ENCODE measurements at places on chromosomes 7 and 10.

DNA sequence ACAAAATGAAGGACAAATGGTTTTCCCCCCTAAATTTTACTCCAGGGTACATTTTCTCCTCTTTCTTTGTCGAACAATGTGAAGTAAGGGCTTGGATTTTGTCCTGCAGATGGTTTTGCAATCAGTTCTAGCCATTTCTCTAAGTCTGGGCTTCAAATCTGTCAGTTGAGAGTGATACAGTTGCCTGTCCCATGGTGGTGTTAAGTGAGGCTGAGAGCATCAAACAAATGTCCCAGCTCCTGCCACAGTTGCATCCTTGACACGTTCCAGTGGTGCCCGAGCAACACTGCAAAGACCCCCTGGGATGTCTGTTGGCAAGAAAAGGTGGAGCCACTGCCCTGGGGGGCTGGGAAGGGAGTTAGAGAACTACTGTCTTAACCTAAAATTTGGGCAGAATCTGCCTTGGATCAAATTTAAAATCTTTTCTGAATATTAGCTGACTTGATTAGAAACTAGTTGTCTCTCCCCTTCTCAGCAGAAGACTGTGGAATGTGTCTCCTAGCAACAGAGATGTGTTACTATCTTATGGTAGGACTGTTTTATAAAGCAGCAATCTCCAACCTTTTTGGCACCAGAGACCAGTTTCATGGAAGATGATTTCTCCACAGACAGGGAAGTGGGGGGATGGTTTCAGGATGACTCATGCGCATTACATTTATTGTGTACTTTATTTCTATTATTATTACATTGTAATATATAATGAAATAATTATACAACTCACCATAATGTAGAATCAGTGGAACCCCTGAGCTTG lies 102.0 kb upstream of the STEAP1B start:
- no peak for DNase-seq

DNA sequence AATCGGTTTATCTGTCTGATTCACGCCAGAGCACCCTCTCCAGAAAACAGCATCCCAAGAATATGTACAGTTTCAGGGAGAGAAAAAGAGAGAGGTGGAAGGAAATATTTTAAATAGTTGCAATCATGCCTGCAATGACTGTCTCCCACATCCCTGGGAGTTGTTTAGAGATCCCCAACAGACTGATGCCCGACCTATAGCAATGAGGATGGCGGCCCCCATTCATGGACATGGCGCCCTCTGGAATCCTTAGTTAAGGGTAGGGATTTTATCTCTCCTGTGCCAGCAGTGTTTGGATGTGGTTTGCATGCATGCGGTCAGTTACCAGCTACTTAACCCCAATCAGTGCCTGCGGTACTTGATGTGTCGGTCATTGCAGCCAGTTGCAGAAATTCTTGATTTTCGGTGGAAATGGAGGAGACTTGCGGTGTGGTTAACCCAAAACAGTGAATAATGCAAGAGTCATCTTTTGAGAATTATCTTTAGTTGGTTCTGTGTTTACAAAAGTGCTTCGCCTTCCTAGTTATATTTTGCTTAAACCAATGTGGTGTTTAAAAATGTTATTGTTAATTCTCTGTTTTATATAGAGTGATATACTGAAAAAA lies 186.0 kb upstream of the TCF7L2 start:
- DNase-seq, result no peak

DNA sequence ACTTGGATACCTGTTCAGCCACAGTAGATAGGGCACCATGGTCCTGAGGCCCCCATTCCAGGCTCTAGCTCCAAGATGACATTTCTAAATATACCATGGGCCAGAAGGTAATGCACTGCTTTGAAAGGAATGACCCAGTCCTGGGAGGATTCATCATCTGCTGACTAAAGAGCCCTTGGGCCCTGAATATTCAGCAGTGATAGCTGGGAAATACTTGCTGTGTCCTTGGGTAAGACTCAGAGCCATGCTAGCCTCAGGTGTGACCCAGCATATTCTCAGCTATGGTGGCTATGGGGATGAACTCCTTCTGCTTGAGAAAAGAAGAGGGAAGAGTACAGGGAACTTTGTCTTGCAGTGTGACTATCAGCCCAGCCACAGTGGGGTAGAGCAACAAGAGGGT lies 21.3 kb upstream of the AGR2 start:
- no peak for DNase-seq

GRCh38 chr10:14635043-14635710 lies 139.5 kb downstream of the FAM107B start:
- DNase-seq, result no peak

DNA sequence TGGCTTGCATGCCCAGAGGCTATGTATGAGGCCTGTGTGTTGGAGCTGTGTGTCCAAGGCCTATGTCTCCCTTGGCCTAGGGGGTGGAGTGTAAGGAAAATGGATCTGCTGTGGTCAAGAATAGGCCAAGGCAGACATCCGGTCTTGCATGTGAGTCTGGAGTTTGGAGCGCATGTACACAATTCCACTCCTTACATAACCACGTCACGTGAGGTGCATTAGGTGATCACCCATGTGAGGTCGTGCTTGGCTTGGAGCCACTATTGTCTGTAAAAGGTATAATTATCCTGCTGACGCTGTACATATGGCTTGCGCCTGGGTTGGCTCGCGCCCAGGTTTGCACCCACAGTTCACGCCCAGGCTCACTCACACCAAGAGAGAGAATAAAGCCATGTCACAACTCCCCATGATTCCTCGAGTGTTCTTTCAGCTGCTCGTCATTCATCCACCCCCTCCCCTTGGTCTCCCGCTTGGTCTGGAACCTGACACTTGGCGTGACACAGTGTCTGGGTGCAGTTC lies 105.5 kb downstream of the BICC1 start:
- no peak for DNase-seq

- no peak for DNase-seq
These were observed 30.6 kb downstream of the ANLN start for GRCh38 chr7:36420307-36420706.

DNA sequence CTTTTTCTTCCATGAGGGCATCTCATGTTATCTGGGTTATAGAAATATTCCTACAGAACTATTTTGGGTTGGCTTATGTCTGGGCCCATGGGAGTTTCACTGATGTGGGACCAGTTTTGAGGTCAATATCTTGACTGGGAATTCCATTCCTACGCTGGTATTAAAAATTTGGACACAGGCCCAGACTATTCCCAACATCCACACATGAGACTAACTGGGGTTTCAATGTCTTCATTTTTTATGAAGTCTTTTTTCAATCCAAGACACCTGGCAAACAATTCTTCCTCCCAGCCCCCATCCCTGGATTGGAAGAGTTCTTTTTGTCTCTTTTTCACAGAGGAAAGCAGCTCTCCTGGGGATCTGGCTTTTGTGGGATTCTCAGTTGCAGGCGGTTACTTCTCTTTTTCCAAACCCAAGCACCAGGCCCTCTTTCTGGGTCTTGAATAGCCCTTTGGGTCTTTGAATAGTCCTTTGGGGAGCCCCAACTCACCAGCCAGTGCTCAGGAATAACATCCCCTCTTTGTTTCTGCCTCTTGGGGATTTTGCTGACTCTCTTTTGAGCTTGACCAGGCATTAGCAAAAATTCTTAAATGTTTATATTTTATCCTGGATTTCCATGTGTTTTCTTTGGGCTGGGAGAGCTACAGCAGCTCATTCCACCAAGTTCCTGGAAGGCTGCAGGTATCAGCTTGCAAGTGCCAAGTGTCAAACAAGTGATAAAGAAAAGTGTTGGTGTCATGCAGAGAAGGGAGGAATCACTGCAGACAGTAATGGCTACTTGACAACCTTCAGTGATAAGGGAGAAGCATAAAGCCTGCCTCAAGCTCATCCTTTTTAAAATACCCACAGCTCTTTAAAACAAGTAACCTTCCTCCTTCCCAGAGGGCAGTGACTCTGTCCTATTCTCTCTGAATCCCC lies 234.3 kb downstream of the ADAM12 start:
- no peak for DNase-seq

DNA sequence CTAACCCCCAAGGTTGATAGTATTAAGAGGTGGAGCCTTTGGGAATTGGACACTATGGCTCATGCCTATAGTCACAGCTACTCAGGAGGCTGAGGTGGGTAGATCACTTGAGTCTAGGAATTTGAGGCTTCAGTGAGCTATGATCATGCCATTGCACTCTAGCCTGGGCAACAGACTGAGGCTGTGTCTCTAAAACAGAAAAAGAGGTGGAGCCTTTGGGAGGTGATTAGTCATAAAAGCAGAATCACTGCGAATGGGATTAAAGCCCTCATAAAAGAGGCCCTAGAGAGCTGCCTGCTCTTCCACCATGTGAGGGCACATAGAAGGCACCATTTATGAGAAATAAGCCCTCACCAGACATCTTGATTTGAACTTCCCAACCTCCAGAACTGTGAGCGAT lies 81.9 kb downstream of the SKAP2 start:
- DNase-seq, result no peak

GRCh38 chr10:132112611-132113010 lies 46.9 kb downstream of the JAKMIP3 start:
- no peak for DNase-seq

DNA sequence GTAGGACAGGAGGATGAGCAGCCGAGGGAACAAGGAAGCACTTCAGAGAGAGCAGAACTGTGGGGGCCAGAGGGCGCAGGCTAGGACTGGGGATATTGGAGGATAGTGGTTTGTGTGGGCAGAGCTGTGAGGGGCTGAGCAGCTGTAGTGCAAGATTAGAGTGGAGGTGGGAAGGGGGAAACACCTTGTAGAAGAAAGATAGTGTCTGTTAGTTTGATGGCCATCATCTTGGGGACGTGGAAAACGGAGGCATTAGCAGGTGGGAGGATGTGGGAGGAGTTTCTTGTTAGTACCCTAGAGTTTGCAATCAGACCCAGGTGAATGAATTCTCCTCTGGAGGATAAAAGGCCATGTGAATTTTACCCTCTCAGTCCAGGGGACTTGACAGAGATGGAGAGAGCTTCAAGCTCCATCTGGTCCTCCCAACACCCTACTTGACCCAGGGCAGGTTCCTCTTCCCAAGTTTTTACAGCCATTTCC lies 34.0 kb downstream of the PRSS2 start:
- no peak for DNase-seq

- peak; percentile 69 for DNase-seq
These were observed 32.8 kb upstream of the SFTPD start for GRCh38 chr10:79981450-79982361.

DNA sequence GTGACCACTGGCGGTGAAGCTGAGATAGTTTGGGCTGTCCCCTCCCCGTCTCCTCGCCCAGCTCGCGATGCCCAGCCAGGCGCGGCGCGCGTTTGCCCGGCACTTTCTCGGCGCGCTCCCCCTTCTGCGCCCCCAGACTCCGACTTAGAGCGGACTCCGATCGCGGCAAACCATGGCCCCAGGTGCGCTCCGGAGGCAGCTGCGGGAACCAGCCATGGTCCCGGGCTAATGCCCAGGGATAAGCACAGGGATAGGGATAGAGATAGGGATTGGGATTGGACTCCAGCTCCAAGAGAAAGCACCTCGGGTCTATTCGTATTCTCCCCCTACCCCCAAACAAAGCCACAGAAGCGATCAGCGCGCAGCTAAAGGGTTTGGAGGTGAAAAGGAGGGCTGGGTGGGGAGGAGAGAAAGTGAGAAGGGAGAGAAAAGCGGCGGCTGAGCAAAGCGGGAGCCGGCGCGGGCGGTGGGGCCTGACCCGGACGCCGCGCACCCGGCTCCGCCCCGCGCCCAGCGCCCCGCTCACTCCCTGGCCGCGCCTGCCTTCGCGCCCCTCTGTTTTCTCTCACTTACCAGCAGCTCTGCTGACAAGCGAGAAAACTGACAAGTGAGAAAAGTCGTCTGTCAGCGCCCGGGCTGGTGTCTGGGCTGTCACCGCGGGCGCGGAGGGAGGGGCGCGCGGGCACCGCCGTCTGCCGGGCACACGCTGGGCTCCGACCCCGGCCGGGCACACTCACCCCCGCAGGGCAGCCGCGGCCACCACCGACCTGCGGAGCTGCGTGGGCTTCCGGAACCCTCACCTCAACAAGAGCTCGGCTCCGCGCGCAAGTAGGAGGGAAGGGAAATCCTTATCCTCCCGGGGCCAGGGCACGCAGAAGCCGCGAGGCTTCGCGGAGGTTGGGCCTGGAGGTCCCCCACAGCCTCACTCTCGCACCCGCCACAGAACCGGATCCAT lies at the start of gene PDE1C:
Gene PDE1C (minus strand): TSS at position 2 of the 955 bp plus-strand sequence.
- DNase-seq, result peak; percentile 61

- no peak for DNase-seq
These were observed 32.1 kb upstream of the CNNM1 start for GRCh38 chr10:99297033-99297432.

DNA sequence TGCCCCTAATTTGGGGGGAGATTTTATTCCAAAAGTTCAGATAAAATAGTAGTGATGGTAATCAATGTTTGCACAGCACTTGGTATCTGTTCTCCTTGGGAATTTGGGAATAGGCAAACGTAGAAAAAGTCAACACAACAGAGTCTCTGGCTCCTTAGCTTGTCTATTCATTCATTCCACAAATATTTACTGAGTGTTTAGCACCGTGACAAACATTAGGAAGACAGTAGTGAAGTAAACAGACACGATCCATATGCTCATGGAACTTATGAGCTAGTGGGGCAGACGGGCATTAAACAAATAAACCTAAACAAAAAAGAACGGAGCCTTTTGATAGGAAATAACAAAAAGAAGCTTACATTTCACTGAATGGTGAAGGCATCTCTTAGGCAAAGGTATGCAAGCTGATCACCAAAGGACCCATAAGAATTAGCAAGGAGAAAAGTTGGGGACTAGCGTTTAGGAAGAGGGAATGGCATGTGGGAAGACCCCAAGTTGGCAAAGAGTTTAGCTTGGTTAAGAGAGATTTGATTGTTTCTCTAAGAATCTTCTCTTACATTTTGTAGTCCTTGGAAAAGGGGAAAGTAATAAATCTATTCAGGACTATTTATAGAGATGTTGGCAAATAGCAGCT lies 243.9 kb upstream of the NPY start:
- DNase-seq, result no peak

DNA sequence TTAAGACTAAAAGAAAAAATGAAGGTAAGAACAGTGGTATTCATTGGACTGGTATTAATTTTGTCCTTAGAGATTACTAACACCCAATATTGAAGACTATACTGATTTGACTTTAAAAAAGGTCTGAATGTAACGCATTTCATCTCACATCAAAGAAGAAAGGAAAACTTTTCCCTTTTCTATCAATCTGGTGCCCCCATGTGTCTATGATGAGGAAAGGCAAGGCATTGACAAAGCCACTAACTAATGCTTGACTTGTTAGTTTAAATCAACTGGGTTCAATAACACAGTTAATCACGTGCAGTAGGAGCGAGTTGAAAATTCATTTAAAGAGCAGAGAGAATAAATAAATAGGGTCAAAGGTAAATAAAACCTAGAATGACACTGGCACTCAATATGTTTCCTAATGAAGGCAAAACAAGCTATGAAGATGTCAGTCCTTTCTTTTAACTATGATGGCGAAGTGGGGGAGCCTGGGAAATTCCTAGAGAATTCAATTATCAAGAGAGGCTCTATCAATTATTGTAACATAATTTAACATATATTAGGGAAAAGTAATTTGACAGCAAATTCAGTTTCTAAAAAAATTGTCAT lies 180.9 kb downstream of the ANK3 start:
- peak; percentile 2 for DNase-seq

- peak; percentile 65 for DNase-seq
These were observed 36.8 kb downstream of the WIPF3 start for GRCh38 chr7:29843093-29843492.
